ENCODE measurements at places on chromosomes 1 and 21. TPM values are rescaled to one million over a fixed set of nuclear protein-coding genes. Genes with fewer than 3 reads are reported as not detected.
A peak's percentile ranks its signal among the peaks of the same experiment; 100 is the strongest.

DNA sequence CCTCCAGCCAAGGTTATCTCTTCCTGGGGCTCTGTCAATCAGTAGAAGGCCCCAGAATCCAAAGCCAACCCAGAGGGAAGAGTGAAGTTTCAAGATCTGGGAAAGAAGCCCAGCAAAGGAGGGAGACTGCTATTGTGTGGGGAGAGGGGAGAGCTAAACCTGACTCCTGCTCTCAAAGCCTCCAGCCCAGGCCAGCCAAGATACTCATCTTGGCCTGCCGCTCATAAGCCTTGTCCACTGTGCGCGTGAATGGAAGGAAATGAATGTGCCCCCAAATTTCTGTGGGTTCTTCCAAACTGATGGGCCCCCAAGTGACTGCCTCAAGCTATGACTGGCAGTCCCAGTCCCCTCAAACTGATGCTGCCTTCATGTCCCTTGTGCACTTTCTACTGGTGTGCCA is 2.0 kb downstream of the PLXNA2 start:
- H3K4me1 ChIP-seq = peaks cover 13% of the 10 kb centered on the region
- DNase-seq = no peak
- no peak overlapping the region for H3K27ac ChIP-seq

TMEM52 gene
- 40.8 TPM for polyA plus RNA-seq

- no peak overlapping the region for H3K4me3 ChIP-seq
- no peak for DNase-seq
- H3K4me1 ChIP-seq = no peaks in the 10 kb centered on the region
- H3K36me3 ChIP-seq = no peaks in the 10 kb centered on the region
These were observed 57.5 kb upstream of the GUCA2A start for GRCh38 chr1:42221952-42222606.

KCNJ15 gene
- 13.0 TPM for polyA plus RNA-seq

MYBPH gene
- polyA plus RNA-seq = 2.9 TPM

DNA sequence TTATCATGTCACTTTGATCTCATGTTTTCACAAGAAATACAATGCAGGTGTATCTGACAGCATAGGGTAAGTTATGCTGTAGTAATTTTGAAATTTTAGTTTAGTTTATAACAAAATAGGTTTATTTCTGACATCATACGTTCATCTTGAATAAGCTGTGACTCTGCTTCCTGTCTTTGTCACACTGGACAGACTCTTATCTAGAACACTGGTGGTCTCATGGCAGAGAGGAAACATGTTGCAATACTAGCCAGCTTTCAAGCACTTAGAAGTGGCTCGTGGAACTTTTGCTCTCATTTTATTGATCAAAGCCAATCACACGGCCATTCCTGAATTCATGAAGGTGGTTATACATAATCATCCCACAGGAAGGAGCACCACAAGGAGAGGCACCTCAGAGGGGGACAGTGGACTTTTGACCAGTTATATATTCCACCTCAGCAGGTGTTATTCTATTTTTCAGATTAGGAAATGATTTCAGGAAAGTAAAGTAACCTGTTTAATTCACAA is 46.5 kb downstream of the CYP2J2 start:
- H3K4me3 ChIP-seq = no peak overlapping the region
- no peaks in the 10 kb centered on the region for H3K36me3 ChIP-seq
- H3K27me3 ChIP-seq = no peaks in the 10 kb centered on the region
- DNase-seq = no peak
- no peaks in the 10 kb centered on the region for H3K4me1 ChIP-seq

GRCh38 chr1:176783309-176783708 is 320.3 kb downstream of the PAPPA2 start:
- no peak overlapping the region for H3K4me3 ChIP-seq
- no peaks in the 10 kb centered on the region for H3K27me3 ChIP-seq
- no peaks in the 10 kb centered on the region for H3K36me3 ChIP-seq
- DNase-seq = no peak

DNA sequence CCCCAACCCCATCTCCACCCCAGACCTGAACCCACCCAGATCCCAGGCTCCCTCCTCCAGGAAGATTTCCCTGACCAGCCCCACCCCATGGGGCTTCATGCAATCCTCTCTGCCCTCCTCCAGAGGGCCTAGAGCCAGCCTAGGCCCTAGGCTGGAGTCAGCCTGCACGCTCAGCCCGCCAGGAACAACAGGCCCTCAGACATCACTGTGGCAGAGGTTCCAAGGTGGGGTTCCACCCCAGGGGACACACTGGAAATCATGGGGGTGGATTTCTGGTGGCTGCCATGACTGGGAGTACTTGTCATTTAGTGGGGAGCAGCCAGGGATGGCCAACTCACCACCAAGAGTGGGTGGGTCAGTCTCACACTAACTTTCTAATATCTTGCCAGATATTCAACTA is 122.0 kb downstream of the GLIS1 start:
- H3K4me3 ChIP-seq = no peak overlapping the region
- H3K27ac ChIP-seq = no peak overlapping the region
- H3K4me1 ChIP-seq = no peaks in the 10 kb centered on the region
- H3K36me3 ChIP-seq = no peaks in the 10 kb centered on the region

RYR2 gene
- polyA plus RNA-seq = 5.4 TPM

- DNase-seq = no peak
- H3K27ac ChIP-seq = no peak overlapping the region
- H3K36me3 ChIP-seq = no peaks in the 10 kb centered on the region
- H3K4me1 ChIP-seq = no peaks in the 10 kb centered on the region
- no peaks in the 10 kb centered on the region for H3K27me3 ChIP-seq
These were observed 88.5 kb downstream of the PLPPR4 start for GRCh38 chr1:99352821-99353220.

CLCA4 gene
- polyA plus RNA-seq = 0.37 TPM

CR1 gene
- 1.4 TPM for polyA plus RNA-seq

LYPLA2 gene
- 36.1 TPM for polyA plus RNA-seq

EPHX1 gene
- polyA plus RNA-seq = 161 TPM

- H3K36me3 ChIP-seq = no peaks in the 10 kb centered on the region
- H3K4me3 ChIP-seq = no peak overlapping the region
- H3K4me1 ChIP-seq = no peaks in the 10 kb centered on the region
- H3K27me3 ChIP-seq = no peaks in the 10 kb centered on the region
- no peak for DNase-seq
These were observed 103.4 kb downstream of the CLEC20A start for GRCh38 chr1:178393370-178393769.

DNA sequence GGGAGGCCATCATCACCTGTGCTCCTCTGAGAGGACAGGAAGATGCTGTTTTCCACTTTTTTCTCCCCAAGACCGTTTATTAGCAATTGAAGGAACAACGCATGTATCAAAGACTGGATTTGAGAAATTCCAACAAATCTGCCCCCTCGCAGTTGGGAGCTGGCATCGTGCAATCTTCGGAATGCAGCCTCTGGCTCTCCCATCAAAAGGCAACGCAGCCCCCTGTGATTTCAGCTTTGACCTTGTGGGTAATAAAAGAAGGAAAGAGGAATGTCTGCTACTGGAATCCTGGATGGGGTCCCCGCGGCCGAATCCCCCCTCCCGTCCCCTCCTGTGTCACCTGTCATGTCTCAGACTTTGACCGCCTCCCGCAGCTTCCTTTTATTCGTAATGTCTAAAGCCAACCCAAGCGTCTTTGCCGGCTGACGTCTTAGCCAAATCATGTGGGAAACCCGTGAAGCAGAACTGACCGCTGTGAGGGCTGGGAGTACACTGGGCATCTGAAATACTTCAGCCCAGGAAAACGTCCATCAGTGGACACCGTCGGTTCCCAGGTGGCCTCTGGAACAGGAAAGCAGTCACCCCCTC is 101.5 kb downstream of the WDR4 start:
- no peak overlapping the region for H3K27ac ChIP-seq
- peak; percentile 53 for DNase-seq
- H3K36me3 ChIP-seq = no peaks in the 10 kb centered on the region
- no peaks in the 10 kb centered on the region for H3K27me3 ChIP-seq
- peaks cover 16% of the 10 kb centered on the region for H3K4me1 ChIP-seq
- no peak overlapping the region for H3K4me3 ChIP-seq

DNA sequence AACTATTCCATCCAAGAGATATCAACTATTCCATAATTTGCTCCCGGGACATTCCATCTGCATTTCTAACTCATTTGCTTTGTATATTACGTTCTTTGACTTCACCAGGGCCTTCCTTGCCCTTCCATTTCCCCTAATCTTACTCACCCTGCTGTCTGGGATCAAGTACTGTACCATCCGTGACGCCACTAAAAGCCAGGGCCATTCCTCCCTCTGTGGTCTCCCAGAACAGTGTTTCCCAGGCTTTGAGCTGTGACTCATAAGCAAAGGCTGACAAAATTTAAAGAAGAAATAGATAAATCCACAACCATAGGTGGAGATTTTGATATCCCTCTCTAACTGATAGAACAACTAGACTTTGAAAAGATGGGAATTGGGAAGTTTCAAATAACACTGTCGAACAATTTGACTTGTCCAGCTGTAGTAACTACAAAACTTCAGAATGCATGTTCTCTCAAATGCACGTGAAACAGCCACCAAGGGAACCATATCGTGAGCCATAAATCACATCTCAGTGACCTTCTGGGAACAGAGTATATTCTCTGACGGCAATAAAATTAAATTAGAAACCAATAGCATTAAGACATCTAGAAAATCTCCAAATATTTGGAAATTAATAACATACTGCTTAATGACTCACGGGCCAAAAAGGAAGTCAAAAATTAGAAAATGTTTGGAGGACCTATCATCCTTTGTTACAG is 501.0 kb downstream of the SETD4 start:
- no peaks in the 10 kb centered on the region for H3K36me3 ChIP-seq
- peaks cover 6% of the 10 kb centered on the region for H3K4me1 ChIP-seq
- no peak overlapping the region for H3K4me3 ChIP-seq
- no peaks in the 10 kb centered on the region for H3K27me3 ChIP-seq
- no peak for DNase-seq

All from testis (tissue), 5 donors.